ENCODE measurements at places on chromosomes 1 and 21.

GRCh38 chr1:228964178-228965089 is 229.2 kb downstream of the RHOU start:
- DNase-seq = no peak

DNA sequence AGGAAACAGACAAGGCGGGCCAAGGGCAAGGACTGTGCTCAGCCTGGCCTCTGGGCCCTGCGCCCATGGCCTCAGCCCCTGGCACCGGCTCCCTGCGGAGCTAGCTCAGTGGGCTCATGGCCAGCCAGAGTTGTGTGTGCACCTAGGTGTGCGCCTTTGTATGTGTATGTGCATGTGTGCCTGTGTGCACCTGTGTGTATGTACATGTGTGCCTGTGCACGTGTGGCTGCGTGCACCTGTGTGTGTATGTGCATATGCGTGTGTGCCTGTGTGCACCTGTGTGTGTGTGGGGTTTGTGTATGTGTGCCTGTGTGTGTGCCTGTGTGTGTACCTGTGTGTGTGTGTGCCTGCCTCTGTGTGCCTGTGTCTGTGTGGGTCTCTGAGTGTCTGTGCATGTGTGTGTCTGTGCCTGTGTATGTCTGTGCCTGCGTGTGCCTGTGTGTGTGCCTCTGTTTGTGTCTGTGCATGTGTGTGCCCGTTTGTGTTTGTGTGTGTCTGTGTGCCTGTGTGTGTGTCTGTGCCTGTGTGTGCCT is 7.4 kb downstream of the GPR137B start:
- no peak for DNase-seq

- no peak for DNase-seq
Observed at GRCh38 chr21:45078371-45078770, 4.0 kb downstream of the ADARB1 start.

GRCh38 chr1:165856606-165857005 is 29.2 kb downstream of the UCK2 start:
- DNase-seq = no peak

DNA sequence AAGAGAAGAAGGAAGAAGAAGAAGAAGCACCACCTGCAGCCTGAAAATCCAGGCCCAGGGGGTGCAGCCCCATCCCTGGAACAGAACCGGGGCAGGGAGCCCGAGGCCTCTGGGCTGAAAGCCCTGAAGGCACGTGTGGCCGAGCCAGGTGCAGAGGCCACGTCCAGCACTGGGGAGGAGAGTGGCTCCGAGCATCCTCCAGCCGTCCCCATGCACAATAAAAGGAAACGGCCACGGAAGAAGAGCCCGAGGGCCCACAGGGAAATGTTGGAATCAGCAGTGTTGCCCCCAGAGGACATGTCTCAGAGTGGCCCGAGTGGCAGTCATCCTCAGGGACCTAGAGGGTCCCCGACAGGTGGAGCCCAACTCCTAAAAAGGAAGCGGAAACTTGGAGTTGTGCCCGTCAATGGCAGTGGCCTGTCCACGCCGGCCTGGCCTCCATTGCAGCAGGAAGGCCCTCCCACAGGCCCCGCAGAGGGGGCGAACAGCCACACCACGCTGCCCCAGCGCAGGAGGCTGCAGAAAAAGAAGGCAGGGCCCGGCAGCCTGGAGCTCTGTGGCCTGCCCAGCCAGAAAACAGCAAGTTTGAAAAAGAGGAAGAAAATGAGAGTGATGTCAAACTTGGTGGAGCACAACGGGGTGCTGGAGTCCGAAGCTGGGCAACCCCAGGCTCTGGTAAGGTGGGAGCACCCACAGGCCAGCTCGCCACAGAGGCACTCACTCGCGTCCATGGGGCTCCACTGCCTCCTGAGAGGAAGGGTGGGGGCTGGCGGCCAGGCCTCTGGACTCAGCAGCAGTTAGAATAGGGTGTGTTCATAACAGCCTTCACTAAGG is 28.4 kb downstream of the RRP1B start:
- no peak for DNase-seq

GRCh38 chr21:32861866-32862265 is 90.3 kb upstream of the PAXBP1 start:
- DNase-seq = no peak

GRCh38 chr1:200642481-200642880 is 21.9 kb upstream of the KIF14 start:
- no peak for DNase-seq

DNA sequence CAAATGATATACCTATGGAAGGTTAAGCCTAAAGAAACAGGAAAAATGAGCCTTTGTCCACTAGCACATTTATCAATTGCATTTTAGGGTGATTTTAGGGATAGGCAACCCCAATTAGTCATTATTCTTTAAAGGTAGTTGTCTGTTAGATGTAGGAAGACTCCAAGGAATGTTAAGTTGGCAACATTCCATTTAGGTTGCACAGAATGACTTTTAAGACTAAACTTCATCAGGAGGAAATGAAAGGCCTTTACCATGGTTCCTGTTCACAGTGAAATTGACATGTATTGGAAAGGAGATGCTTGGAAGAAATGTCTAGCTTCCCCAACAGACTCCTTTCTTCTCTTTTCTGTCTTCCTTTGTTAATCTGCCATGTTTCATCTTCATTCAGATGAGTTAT is 1.6 kb upstream of the APOBEC4 start:
- no peak for DNase-seq

- no peak for DNase-seq
Observed at GRCh38 chr1:213333121-213333520, 282.1 kb downstream of the RPS6KC1 start.

GRCh38 chr1:239619190-239619589 is 232.8 kb downstream of the CHRM3 start:
- no peak for DNase-seq

DNA sequence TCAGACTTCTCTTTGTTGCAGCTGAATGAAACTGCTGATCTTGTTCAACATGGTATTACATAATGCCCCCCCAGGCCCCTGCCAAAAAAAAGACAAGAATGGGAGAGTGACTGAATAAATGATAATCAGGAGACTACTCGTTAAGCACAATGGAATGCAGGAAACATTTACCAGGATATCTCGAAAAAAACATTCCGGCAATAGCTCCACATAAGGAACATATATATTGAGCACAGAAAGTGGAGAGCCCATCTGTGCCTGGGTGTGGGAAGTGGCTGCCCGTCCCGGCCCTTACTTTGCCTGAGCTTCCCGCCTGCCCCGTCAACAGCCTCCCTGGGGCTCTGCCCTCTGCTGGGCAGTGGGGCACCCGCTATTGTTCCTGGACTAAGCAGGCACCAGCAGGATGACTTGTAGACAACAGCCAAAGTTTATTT is 13.3 kb downstream of the TRIM11 start:
- DNase-seq = no peak

DNA sequence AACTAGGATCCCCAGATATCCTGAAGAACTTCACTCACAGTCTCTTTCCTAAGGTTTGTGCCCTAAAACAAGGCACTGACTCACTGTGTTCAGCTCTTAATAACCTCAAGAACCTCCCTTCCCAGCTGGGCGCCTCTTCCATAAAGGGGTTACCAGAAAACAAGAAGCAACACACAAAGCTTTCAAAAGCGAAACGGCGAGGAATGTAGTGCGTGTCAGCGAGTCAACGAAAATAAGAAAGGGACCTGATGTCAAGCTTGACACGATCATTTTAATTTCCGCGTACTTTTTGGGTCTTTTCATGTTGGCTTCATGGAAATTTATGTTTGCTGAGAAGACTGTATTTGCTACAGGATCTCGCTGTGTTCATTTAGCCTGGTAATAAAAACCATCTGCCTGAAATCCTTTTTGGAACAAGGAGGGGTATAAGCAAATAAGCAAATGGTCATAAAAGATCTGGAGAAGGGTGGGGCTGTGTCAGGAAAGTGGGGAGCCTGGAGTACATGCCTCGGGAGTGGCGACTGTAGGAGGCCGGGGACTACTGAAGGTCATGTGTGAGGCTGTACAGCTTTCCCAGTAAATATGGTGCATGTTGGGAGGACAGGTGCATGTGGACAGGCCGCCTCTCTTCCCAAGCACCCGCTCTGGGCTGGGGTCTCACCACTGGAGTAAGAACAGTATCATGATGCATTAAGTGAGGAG is 11.4 kb upstream of the CLDN14 start:
- no peak for DNase-seq

DNA sequence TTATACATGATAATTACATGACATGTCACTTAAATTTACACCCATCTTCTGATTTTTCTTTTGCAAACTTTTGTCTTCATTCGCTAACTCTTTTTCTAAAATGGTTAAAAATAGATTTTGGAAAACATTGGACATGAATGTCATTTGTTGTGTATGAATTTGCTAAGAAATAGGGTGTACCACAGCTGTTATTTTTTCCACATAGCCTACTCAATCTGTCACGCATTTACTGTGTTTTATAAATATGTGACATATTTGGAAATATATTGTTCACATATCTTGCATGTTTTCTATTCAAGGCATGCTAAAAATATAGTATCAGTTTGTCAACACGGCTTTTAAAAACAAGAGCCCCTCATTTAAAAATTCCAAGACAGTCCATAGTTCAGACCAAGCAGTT is 47.9 kb upstream of the TARBP1 start:
- no peak for DNase-seq

GRCh38 chr1:236067854-236068454 is 3.1 kb upstream of the NID1 start:
- no peak for DNase-seq

GRCh38 chr1:186564582-186564981 is 103.7 kb upstream of the PDC start:
- DNase-seq = no peak

DNA sequence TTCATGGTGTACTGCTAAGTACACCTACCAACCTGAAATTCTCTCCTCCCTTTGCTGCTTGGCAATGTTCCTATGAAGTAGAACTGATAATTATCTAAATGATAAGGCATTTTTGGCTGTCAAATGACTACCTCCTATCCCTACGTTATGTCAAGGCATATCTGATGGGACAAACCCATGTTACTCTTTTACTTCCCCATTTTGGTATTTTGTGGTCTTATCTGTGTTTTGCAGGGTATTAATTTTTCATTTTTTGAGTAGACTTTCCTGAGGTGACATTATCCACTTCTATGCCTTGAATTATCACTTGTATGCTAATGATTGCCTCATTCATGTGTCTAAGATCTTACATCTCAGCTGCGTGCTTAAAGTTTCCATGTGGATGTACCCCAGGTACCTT is 499.6 kb upstream of the B3GALT2 start:
- no peak for DNase-seq

- no peak for DNase-seq
Observed at GRCh38 chr1:92013923-92014322, 15.9 kb upstream of the EPHX4 start.

DNA sequence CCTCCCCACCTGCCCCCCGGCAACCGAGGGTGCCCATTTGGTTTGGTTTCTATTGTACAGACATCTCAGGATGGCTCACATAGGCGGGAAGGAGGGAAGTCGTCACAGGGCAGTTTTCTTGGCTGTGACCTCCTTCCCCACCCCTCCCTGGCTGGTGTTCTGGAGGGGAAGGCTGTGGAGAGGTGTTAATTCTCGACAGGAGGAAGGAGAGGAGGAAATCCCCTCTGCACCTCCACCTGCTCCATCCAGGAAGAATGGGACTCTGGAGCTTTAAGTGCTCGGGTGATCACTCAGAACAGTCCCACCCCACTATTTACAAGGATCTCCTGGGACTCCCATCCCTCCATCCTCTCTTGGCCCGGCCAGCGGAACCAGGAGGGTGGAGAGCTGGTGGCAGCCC is 7.6 kb downstream of the MEX3A start:
- DNase-seq = no peak

GRCh38 chr1:27992276-27992675 is 32.5 kb downstream of the XKR8 start:
- no peak for DNase-seq

All from substantia nigra (tissue), 51 donors.